ENCODE measurements at places on chromosomes 13 and 19.
A peak's percentile ranks its signal among the peaks of the same experiment; 100 is the strongest.

- no peak for DNase-seq
These were observed 2.0 kb downstream of the COLGALT1 start for GRCh38 chr19:17557466-17557865.

GRCh38 chr13:97999653-98000052, 46.2 kb downstream of the IPO5 start:
- DNase-seq, result no peak

- no peak for DNase-seq
These were observed 450.6 kb downstream of the LMO7 start for GRCh38 chr13:76086729-76087128.

- no peak for DNase-seq
These were observed 14.2 kb upstream of the RNF6 start for GRCh38 chr13:26236296-26236695.

- no peak for DNase-seq
These were observed 3.0 kb upstream of the PLEKHF1 start for GRCh38 chr19:29662278-29662603.

DNA sequence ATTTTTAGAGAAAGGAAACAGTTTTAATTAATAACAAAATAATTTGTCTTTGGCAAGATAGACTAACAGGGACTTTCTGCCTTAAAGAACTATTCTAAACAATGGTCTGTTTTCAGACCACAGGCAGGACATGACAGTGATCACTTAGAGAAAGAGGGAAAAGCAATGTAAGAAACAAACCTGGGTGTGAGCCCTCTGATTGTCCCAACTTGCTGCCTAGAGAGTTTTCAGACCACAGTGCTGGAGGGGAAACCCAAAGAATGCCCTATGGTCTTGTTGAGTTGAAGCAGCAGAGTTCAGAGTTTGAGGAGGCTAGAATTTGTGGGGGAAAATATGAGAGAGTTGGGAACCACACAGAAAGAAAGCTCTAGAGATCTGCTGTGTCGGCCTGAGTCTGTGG, 38.1 kb downstream of the DGKH start:
- no peak for DNase-seq

- DNase-seq, result no peak
These were observed 135.1 kb downstream of the DNAJC15 start for GRCh38 chr13:43158516-43158915.

DNA sequence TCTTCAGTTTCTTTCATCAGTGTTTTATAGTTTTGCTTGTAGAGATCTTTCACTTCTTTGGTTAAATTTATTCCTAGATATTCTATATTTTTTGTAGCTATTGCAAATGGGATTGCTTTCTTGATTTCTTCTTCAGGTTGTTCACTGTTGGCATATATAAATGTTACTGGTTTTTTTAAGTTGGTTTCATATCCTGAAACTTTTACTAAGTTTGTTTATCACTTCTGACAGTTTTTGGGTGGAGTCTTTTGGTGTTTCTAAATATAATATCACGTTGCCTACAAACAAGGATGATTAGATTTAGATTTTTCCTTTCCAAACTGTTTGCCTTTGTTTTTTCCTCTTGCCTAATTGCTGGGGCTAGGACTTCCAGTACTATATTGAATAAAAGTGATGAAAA, 109.7 kb downstream of the PAN3 start:
- no peak for DNase-seq

DNA sequence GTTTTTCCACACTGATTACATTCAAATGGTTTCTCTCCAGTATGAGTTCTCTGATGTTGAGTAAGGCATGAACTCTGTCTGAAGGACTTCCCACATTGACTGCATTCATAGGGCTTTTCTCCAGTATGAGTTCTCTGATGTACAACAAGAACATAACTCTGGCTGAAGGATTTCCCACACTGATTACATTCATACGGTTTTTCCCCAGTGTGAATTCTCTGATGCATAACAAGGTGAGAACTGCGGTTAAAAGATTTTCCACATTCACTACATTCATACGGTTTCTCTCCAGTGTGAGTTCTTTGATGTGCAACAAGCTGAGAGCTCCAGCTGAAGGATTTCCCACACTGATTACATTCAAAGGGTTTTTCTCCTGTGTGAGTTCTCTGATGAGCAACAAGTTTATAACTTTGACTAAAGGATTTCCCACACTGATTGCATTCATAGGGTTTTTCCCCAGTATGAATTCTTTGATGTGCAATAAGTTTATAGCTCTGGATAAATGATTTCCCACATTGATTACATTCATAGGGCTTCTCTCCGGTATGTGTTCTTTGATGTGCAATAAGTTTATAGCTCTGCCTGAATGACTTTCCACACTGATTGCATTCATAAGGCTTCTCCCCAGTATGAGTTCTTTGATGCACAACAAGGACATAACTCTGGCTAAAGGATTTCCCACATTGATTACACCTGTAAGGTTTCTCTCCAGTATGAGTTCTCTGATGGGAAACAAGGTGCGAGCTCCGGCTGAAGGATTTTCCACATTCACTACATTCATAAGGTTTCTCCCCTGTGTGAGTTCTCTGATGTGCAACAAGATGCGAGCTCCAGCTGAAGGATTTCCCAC, 23.5 kb downstream of the ZNF180 start:
- peak; percentile 5 for DNase-seq

DNA sequence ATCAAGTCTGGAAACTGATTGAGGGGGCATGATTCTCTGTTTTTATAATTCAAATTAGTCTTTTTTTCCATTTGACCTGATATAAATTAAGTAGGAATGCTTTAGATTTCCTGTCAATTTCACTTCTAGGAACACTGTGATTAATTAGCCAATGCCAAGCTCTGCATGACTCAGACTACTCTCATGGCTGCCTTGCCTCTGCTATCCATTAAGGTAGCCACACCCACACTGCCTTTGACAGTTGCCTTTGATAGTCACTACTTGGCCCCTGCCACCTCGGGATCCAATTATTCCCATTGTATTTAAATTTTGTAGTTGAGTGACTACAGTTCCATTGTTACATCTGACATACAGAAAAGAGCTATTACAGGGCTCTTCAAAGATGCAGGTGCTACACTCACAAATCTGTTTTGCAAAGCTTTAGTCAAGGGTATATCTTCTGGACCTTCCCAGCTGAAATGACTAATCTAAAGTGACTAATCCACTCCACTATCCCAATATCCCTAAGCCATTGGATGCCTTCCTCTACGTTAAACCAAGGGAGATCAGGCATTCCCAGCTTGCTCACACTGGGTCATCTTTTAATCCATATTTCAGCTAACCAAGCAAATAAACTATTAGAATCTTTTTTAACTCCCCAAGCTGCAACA, 1193.1 kb upstream of the MIR17HG start:
- DNase-seq, result no peak

GRCh38 chr19:40831502-40832430, 18.5 kb downstream of the CYP2A6 start:
- peak; percentile 22 for DNase-seq

- DNase-seq, result no peak
These were observed 613.8 kb downstream of the EFNB2 start for GRCh38 chr13:105921711-105922110.

DNA sequence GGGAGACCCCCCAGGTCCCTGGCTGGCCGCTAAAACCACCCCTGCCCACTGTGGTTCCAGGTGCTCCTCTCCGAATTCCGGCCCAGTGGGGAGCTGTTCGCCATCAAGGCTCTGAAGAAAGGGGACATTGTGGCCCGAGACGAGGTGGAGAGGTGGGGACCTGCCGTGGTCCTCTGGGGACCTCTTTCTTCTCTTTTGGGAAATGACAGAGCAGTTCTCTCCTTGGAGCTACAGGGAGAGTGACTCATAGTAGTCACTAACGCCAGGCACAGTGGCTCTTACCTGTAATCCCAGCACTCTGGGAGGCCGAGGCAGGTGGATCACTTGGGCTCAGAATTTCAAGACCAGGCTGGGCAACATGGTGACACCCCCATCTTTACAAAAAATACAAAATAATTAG, 7.3 kb downstream of the PTGER1 start:
- no peak for DNase-seq

DNA sequence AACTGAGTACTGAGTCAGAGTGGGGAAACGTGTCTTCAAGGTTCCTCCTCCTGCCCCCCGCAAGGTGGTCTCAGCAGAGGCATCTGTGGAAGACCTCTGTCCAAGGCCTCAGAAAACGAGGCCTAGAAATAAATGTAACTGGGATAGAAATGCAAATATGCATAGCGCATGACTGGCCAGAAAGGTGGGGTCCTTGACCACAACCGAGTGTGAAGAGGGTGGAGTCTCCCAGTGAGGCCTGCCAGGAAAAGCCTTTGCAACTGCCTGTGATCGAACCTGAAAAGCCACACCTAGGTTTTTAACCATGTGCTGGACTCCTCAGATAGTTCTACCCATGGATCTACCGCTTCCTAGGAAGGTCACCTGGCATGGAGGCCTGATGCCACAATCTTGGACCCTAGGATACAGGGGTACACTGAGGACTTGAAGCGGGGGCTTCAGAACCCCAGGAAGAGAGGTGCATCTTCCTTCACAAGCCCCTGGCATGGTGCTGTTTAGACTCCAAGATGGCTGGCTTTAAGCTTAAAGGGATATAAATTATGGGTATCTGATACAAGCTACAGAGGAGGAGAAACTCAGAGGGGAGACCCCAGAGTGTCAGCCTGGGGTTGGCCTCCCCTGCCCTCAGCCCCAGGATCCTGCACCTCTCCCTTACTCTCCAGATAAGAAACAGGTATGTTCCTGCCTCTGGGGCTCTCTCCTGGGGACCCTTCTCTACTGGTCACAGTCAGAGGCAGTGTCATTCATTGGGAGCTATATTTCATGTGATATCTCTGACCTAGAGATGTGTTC, 18.3 kb upstream of the SIGLEC6 start:
- no peak for DNase-seq

DNA sequence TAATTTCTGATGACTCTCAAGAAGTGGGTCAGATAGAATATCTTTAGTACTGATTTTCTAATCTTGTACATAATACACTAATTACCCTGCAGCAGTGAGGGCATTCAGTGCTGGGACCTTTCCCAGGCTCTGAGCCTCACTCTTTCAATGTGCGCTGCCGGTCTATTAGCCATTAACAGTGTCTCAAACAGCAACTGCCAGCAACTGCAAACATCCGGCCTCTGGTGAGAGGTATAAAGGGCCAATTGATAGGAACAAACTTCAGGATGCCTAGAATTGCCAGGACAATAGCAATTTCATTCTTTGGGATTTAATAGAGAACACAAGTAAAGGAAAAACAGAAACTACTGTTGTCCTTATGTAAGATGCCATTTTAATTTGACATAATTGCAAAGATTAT, 604.4 kb upstream of the SPRY2 start:
- DNase-seq, result no peak

DNA sequence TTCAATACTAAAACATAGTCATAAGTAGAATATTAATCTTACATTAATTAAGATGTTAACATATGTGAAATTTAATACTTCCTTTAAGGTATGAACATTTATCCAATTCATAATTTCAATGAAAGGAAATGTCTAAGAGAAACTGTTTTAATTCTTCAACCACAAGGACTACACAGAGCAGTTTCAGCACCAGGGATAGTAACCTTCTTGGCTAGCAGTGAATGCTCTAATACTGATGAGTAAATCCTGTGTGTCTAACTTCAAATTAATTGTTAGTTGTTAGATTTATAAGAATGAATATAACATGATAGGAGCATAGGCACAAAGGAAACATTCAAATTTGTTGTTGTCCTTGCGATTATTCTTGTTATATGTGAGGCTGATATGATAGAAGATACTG, 15.6 kb upstream of the NBEA start:
- no peak for DNase-seq

GRCh38 chr13:106484537-106485193, 50.8 kb downstream of the EFNB2 start:
- no peak for DNase-seq

DNA sequence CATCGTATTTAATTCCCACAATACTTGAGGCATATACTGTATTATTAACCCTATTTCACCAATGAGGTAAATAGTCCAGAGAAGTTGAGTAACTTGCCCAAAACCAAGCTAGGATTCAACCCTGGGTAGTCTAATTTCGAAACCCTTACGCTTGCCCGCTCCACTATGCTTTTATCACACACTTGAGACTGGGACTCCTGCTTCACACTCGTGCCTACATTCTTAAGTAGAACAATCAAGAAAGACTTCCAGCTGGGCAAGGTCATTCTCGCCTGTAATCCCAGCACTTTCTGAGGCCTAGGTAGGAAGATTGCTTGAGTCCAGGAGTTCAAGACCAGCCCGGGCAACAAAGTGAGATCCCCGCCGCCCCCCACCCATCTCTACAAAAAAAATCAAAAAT, 3.6 kb downstream of the ZNF541 start:
- no peak for DNase-seq

- peak; percentile 47 for DNase-seq
These were observed 21.7 kb downstream of the ZIC5 start for GRCh38 chr13:99949679-99950413.

- no peak for DNase-seq
These were observed 14.6 kb downstream of the PROSER1 start for GRCh38 chr13:39023316-39023715.

GRCh38 chr19:31498781-31499180, 149.5 kb upstream of the TSHZ3 start:
- no peak for DNase-seq

GRCh38 chr19:40304306-40304705, 19.2 kb upstream of the AKT2 start:
- no peak for DNase-seq

GRCh38 chr13:111359930-111360329, 39.5 kb downstream of the TEX29 start:
- DNase-seq, result no peak

- no peak for DNase-seq
These were observed 8.4 kb downstream of the PALM3 start for GRCh38 chr19:14053500-14053899.
